ENCODE measurements at places on chromosomes 7 and 10.

DNA sequence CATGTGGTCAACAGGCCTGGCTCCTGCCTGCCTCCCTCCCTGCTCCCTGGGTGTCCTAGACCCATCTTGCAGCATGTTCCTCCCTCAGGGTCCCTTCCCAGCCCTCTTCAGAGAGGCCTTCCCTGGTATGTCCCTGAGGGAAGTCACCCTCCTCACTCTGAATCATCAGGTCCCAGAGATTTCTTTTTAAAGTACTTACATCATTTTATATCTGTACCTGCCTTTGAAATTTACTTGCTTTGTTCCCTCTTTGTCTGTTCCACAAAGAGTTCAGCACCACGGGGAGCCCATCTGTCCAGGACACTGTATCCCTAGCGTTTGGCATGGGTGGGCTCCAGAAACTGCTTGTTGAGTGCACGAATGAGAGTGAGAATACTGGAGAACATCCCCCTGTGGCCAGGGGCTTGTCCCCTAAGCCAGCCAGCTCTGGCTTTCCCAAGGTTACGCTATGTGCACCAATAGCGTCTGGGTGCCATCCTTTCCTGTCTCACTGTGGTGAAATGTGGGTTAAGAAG, 50.6 kb upstream of the IGFBP3 start:
- H3K27ac ChIP-seq = no peak overlapping the region
- no peaks in the 10 kb centered on the region for H3K4me1 ChIP-seq
- H3K36me3 ChIP-seq = no peaks in the 10 kb centered on the region
- H3K27me3 ChIP-seq = no peaks in the 10 kb centered on the region

- H3K36me3 ChIP-seq = no peaks in the 10 kb centered on the region
- H3K4me3 ChIP-seq = peak overlapping the region; percentile 82
- DNase-seq = peak; percentile 42
These were observed 412 bp downstream of the PIP4K2A start for GRCh38 chr10:22713853-22714478.

DNA sequence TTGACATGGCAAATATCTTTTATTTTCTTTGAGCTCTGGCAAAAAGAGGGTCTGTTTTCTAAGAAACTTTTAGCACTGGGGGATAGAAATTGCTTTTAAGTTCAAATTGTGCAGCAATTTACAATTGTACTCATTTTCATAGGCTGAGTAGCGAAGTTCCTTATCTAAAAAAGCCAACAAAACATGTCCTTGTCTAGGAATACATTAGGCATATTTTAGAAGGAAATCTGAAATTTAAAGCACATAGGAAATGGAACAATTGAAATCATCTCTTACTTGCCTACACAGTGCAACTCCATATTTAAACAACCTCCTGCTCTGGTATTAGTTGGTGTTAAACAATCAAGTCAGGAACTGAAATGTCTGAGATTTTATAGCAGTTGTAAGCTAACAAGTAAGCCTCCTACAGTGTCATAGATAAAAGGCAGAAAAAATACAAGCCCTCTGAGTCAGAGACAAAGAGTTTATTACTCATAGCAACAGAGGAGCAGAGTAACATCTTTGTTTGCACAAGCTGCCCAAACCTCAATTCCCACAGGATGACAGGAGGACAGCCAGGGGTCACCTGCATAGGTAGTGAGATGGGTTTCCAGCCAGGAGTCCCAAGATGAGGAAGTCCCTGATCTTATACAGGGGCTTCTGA, 280.2 kb upstream of the HGF start:
- no peak overlapping the region for H3K27ac ChIP-seq
- peak; percentile 65 for DNase-seq
- H3K27me3 ChIP-seq = no peaks in the 10 kb centered on the region
- H3K4me3 ChIP-seq = no peak overlapping the region
- H3K36me3 ChIP-seq = no peaks in the 10 kb centered on the region

- DNase-seq = peak; percentile 80
- no peaks in the 10 kb centered on the region for H3K36me3 ChIP-seq
- no peak overlapping the region for H3K27ac ChIP-seq
These were observed 15.6 kb upstream of the PBLD start for GRCh38 chr10:68348265-68348741.

DNA sequence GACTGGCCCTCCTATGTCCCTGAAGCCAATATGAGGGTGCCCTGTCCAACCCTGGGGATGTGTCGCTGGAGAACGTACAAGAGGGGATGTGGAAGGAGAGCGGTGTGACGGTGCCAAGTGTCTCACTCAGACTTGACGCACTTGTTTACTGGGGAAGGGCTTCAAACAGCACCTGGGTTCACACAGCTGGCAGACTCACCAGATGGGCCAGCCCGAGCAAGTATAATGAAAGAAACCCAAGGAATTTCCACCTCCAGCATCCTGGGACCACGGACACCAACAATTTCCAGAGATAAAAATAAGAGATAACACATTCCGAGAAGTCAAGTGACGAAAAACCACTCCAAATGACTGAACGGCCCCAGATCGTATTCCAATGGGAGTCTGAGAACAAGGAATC, 5.3 kb downstream of the ATP5MF start:
- no peak overlapping the region for H3K4me3 ChIP-seq
- no peak overlapping the region for H3K27ac ChIP-seq
- H3K36me3 ChIP-seq = peaks cover 16% of the 10 kb centered on the region

- H3K4me1 ChIP-seq = peaks cover 3% of the 10 kb centered on the region
- no peak overlapping the region for H3K27ac ChIP-seq
- H3K27me3 ChIP-seq = no peaks in the 10 kb centered on the region
- no peak for DNase-seq
- no peak overlapping the region for H3K4me3 ChIP-seq
These were observed 38.3 kb downstream of the CADPS2 start for GRCh38 chr7:122847871-122848473.

DNA sequence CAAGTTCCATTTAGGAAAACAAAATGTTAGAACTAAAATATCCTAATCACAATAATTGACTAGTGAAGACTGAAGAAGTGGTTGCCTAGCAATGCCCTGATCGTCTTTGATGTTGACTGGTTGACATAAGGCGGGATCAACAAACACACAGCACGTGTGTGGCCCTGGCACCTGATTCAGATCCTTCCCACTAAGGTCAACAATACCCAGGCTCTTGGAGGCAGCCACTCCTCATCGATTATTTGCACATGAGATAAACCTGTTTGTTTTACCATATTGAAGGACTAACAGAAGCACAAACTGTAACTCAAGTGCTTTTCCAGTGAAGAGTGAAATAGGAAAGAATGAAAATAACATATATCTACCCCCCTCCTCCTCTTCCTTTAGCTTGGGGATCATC, 15.6 kb downstream of the FANK1 start:
- no peak overlapping the region for H3K4me3 ChIP-seq
- no peaks in the 10 kb centered on the region for H3K36me3 ChIP-seq
- H3K4me1 ChIP-seq = no peaks in the 10 kb centered on the region

DNA sequence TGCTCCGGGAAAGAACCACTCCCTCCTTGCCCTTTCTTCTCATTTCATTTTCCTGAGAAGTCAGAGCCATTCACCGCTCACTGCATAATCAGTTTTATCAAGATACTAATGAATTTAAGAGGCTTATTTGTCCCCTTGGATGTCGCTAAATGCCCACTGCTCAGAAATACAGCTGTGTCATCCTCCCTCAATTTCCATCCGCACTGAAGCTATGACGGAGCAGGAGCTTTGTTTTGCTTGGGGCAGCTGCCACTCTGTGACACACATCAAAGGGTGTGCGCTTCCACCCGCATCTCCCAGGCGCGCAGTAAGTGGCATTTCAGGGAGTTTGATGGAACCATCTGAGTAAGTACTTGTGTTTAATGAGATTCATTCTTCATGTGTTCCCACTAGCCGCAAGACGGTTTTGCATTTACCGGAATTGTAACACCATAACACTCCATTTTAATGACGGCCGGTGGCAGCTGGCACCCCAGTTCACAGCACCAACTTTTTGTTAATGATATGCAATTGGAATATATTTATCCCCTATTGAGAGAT, 103.8 kb upstream of the PARD3 start:
- H3K27ac ChIP-seq = no peak overlapping the region
- no peaks in the 10 kb centered on the region for H3K36me3 ChIP-seq
- no peaks in the 10 kb centered on the region for H3K4me1 ChIP-seq

DNA sequence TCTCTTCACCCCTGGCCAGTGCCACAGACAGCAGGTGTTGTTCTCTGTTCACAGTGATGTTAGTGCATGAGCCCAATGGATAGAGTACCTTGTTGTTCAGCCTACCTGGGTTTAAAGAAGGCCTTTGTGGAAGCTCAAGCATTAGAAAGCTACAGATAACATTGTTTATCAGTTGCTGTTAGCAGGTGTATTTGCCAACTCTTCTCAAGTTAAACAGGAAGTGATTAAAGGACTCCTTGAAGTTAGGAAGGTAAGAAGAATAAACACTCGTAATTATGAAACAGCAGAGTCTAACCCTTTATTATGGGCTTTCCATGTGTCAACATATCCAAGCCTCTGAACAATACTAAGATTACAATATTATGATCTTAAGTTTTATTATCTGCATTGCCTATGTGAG, 25.9 kb downstream of the RGR start:
- no peaks in the 10 kb centered on the region for H3K36me3 ChIP-seq
- no peak for DNase-seq
- no peak overlapping the region for H3K27ac ChIP-seq
- H3K27me3 ChIP-seq = no peaks in the 10 kb centered on the region

- no peak overlapping the region for H3K4me3 ChIP-seq
- DNase-seq = no peak
- H3K36me3 ChIP-seq = no peaks in the 10 kb centered on the region
- H3K27me3 ChIP-seq = no peaks in the 10 kb centered on the region
These were observed 48.9 kb upstream of the PAX2 start for GRCh38 chr10:100696477-100696901.

- H3K36me3 ChIP-seq = no peaks in the 10 kb centered on the region
- H3K4me1 ChIP-seq = peaks cover 10% of the 10 kb centered on the region
- H3K27me3 ChIP-seq = no peaks in the 10 kb centered on the region
- H3K27ac ChIP-seq = no peak overlapping the region
- H3K4me3 ChIP-seq = no peak overlapping the region
These were observed 301.5 kb upstream of the CACNA2D1 start for GRCh38 chr7:82745117-82745516.
